ENCODE measurements at places on chromosomes 12 and 14.
A peak's percentile ranks its signal among the peaks of the same experiment; 100 is the strongest.

- DNase-seq: no peak
Observed at GRCh38 chr12:38502415-38502814, 185.8 kb downstream of the ALG10B start.

DNA sequence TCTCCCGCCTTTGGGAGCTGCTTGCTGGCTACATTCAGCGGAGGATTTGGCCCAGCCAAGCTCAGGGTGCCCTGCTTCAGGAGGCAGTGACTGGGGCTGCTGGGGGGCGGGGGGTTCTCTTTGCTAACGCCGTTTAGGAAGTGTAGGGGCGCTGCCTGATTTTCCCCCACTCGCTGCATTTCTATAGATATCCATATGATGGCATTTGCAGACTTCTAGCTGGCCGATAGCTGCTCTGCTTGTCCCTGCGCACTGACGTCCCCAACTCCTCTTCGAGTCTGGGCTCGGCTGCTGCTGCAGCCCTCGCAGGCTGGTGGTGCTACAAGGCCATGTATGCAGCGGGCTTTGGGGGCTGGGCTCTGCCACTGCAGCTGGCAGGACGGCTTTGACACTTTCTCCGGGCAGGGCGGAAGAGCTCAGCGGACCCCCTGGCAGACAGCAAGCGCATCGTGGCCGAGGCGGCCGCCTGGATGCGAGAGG lies 3.1 kb downstream of the LRFN5 start:
- peak; percentile 71 for DNase-seq

DNA sequence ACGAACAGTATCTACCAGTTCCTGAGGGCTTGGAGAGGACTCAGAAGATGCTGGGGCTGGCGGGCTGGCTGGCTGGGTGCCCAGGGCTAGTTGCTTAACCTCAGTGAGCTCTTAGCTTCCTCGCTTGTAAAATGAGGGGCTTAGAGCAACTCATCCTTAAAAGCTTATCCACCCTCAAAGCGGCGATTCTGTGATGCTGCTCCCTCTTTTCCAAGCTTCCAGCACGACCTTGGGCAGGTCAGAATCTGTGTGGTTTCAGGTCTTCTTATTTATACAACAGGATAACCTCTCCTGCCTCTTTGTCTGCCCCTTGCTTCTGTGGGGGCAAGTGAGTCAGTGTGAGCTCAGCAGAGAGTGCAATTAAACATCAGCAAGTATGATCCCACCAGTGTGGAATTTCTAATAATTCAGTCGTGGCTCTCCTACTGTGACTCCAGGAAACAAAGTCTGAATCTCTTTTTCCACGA lies 281.8 kb downstream of the KSR2 start:
- no peak for DNase-seq

- no peak for DNase-seq
Observed at GRCh38 chr12:116637589-116638150, 78.5 kb downstream of the MAP1LC3B2 start.

DNA sequence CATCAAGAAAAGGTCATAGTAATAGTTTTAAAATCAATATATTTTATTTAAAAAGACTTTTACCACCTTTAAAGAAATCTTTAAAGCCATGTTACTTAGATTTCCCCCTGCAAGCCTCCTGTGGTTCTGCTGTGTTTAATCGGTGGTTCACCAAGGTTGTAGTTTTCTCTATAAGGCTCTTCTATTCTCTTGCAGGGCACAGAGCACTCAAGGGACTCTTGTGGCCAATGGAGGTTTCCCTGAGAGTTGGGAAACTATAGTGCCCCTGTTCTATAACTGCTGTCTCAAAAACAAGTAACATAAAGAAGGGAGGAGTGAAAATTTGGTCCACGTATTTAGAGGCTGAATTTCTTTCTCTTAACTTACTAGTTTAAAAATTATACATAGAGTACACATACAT lies 25.0 kb downstream of the DACT1 start:
- peak; percentile 63 for DNase-seq

DNA sequence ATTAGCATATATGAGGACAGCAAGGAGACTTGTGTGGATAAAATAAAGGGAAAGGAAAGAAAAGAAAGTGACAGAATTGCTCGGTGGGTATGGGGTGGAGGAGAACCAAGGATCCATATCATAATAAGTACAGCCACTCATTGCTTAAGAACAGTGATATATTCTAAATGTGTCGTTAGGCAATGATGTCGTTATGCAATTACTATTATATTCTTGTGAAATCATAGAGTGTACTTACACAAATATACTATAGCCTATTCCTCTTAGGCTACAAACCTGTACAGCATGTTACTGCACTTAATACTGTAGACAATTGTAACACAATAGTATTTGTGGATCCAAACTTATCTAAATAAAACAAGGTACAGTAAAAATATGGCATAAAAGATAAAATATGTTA lies 271.1 kb downstream of the CCER1 start:
- DNase-seq: no peak

- DNase-seq: no peak
Observed at GRCh38 chr12:70467918-70468733, 102.0 kb downstream of the KCNMB4 start.

DNA sequence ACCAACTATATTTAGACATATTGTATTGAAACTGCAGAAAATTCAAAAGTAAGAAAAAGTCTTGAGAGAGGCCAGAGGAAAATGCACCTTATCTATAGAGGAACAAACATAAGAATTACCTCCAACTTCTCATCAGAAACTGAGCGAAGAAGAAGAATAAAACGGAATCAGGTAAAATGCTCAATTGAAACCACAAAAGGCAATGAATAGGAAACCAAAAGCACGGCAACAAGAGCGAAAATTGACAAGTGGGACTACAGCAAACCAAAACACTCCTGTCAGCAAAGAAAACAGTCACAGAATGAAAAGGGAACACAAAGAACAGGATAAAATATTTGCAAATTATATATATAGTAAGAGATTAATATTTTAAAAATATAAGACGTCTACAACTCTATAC lies 61.9 kb upstream of the PARP11 start:
- no peak for DNase-seq

GRCh38 chr14:65019944-65020566 lies 33.4 kb downstream of the FNTB start:
- DNase-seq: peak; percentile 81

GRCh38 chr12:115233891-115234543 lies 550.0 kb upstream of the TBX3 start:
- no peak for DNase-seq

DNA sequence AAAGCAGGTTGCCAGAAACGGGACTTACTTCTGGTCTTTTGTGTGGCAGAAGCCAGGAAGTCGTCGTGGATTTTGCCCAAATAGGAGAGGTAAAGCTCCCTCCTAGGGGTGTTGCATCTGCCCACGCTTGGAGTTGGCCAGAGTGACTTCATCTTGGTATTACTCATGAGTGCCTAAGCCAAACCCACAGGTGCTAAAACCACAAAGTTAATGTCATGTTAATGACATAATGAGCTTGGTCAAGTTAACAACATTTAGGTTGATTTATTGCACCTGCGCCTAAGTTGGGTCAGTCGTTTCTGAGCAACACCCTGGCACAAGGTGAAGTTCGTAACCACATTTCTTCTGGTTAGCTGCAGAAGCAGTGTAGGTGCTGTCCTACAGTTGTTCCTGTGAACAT lies 225.2 kb downstream of the FUT8 start:
- DNase-seq: no peak

- no peak for DNase-seq
Observed at GRCh38 chr12:128829861-128830504, 6.2 kb upstream of the SLC15A4 start.

GRCh38 chr14:47022721-47023120 lies 371.1 kb upstream of the RPL10L start:
- no peak for DNase-seq

- DNase-seq: no peak
Observed at GRCh38 chr14:100222224-100223093, 16.5 kb upstream of the YY1 start.

- no peak for DNase-seq
Observed at GRCh38 chr12:84341467-84342193, 571.0 kb downstream of the SLC6A15 start.

- DNase-seq: peak; percentile 78
Observed at GRCh38 chr12:56151672-56152131, 685 bp upstream of the MYL6B start.

GRCh38 chr12:3367750-3368444 lies 123.1 kb upstream of the PRMT8 start:
- DNase-seq: no peak

- DNase-seq: no peak
Observed at GRCh38 chr12:21710958-21711775, 53.5 kb upstream of the LDHB start.

- DNase-seq: no peak
Observed at GRCh38 chr12:81958406-81958805, 199.3 kb upstream of the PPFIA2 start.

- DNase-seq: peak; percentile 55
Observed at GRCh38 chr12:55008944-55009585, 10.7 kb upstream of the NEUROD4 start.

- no peak for DNase-seq
Observed at GRCh38 chr12:132357623-132358186, 28.3 kb upstream of the GALNT9 start.

DNA sequence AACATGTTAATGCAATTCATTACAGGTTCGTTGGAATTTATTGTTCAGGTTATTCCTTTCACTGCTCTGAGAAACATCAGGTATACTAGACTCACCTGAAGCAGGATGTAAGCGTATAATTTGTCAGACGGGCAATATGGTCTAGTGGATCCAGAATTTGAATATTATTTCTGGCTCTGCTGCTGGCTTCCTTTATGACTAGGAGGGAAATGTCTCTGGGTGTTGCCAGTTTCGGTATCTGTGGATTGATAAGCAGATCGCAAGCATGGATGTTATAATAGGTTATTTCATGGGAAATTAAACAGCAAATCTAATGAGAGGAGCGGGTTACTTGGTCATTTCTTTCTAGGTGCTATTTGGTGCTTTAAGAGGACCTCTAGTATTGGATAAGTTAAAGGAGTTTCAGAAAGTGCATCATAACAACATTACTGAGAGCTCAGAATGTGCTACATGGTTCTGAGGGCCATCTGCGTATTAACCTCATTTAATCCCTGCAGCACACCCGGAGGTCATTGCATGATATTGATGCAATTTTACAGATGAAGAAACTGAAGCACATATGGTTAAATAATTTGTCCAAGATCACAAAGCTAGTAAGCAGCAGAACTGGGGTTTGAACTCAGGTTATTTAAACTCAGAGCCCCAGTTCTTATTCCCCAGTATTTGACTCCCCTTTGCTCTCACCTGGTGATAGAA lies 47.3 kb upstream of the BCAT1 start:
- no peak for DNase-seq

Data from NCI-H510A treated with DMSO at 0.1 percent for 48 hours (cell line).